Activated CD4-positive, alpha-beta T cell treated with anti-CD3 and anti-CD28 coated beads, Interleukin-2, amount 10 ng/mL, durations not matched to agents 7 days and 5 days (primary cell): ENCODE measurements at places on chromosomes 7 and 10.

DNA sequence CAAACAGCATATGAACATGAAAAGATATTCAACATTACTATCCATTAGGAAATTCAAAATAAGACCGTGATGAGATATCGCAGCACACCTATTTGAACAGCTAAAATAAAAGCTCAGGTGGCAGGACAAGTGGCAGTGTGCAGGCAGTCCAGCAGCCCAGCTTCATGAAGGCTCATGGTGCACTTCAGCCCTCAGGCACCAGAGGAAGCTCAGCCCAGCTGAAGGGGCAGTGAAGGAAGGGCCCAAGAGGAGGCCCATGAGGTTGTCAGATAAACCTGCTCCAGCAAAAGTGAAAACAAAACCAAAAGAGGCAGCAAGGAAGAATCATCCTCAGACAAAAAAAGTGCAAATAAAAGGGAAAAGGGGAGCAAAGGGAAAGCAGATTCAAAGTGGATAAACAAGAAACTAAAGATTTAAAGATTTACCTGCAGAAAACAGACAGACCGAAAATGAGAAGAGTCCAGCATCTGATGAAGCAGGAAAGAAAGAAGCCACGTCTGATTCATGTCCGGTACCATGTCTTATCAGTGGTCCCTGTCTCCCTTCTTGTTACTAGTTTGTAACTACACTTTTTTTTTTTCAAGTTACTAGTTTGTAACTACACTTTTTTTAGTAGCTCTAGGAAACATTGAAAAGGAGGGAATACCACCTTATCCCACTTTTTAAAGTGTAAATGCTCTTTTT lies 15.0 kb upstream of the FAM24B start:
- no peak for DNase-seq

GRCh38 chr10:6320320-6321010 lies 117.7 kb downstream of the PFKFB3 start:
- DNase-seq, result no peak

DNA sequence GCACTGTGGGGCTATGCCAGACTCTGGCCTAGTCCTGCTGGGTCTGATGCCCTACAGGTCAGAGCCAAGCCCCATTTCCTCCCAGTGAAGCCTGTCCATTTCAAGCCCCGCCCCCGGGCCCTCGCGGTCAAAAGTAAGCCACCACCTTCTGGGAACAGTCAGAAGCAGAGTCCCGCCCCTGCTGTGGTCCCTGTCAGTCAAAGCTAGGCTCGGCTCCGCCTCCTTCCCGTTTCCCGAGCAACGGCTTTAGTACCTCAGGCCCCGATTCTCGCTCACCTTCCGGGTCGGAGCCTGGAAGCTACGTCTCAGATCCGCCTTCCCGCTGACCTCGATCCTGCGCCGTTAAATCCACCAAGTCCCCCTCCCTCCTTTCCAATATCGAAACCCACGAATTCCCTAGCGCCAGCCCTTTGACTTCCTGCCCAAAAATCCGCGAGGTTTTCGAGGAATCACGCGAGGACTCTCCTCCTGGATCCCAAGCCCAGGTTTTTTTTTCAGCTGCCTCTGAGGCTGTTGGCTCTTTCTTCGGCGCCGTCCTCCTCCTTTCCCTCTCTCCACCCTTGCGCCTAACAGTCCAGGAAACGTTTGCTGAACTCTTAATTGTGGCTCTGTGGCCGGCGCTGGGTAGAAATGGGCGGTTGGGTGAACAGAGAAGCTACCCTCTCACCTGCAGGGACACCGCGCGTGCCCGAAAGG lies 11.8 kb downstream of the SFXN3 start:
- peak; percentile 89 for DNase-seq

- DNase-seq, result no peak
Measured at GRCh38 chr7:18145160-18145559, 117.5 kb upstream of the PRPS1L1 start.

DNA sequence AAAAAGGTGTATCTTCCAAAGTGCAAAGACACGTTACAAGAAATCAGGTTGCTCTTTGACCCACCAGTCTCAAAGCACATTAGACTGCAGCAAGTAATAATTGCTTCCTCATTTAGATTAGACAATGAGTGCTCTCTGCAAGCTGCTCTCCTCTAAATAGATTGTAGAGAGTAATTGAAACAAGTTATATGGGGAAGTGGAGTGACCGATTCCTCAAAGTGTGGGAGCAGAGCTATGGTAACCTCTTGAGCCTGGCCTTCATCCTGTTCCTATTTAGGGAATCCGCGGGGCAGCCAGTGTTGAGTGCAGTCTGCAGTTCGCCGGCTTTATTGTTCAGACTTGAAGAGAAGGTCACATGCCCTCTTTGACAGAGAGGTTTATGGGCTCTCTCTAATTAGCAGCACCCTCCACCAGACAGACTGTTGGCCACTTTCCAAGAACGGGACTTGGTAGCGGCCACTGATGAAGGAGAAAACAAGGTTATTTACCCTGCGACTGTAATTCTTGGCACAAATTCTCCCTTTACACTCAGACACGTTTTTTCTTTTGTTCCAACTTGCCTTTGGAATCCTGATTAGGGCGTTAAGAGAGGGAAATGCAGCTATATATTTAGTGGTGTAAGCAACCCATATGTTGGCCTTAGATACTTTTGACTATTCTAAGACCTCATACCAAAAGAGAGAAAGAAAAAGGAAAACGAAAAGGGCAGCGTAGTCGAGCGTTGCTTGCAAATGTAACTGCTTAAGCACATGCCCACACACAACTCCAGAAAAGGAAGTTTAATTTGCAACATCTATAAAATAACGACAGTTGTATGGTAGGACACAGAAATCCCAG lies 107.5 kb downstream of the REEP3 start:
- peak; percentile 9 for DNase-seq

GRCh38 chr10:100741378-100742075 lies 3.9 kb upstream of the PAX2 start:
- no peak for DNase-seq

- peak; percentile 53 for DNase-seq
Measured at GRCh38 chr10:69425511-69426298, 9.0 kb upstream of the TACR2 start.

- no peak for DNase-seq
Measured at GRCh38 chr10:3605882-3606281, 179.1 kb downstream of the KLF6 start.

- no peak for DNase-seq
Measured at GRCh38 chr7:113202284-113202683, 83.9 kb upstream of the SMIM30 start.

GRCh38 chr10:113503930-113504329 lies 48.9 kb upstream of the HABP2 start:
- no peak for DNase-seq

GRCh38 chr7:100093498-100093897 lies 4.7 kb downstream of the COPS6 start:
- DNase-seq, result no peak

GRCh38 chr10:4820804-4821401 lies 5.1 kb upstream of the AKR1E2 start:
- DNase-seq, result no peak

DNA sequence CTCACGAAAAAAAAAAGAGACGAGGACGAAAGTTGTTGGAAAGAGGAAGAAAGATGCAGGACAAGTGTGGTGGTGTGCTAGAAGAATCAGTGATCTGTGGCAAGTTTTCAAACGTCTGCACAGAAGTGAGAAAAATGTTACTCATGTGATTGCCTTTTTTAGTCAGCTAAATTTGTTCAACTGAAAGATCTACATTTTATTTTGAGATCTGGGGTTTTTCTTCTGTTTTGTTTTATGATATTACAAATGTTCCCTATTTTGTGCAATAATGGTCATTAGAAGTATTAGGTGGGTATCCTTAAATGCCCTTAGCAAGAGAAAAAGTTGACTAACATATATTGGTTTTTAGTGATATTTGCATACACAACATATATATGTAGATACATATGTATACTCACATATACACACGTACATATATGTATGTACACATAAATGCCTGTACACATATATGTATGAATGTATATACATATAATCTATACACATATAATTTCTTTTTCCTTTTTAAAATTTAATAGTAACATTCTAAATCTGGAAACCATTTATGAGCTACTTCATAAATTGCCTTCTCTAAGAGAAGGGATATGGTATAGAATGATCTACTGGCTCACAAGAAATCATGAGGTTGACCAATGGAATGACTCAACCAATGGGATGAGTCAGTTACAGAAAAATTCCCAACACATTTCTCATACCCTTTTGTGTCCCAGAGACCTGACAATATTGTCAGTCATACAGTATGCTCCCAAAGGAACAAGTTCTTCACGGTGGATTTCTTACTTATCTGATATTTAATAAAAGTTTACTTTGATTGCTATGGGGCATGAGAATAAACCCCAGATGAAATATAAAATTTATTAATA lies 38.4 kb downstream of the SLC39A12 start:
- no peak for DNase-seq

DNA sequence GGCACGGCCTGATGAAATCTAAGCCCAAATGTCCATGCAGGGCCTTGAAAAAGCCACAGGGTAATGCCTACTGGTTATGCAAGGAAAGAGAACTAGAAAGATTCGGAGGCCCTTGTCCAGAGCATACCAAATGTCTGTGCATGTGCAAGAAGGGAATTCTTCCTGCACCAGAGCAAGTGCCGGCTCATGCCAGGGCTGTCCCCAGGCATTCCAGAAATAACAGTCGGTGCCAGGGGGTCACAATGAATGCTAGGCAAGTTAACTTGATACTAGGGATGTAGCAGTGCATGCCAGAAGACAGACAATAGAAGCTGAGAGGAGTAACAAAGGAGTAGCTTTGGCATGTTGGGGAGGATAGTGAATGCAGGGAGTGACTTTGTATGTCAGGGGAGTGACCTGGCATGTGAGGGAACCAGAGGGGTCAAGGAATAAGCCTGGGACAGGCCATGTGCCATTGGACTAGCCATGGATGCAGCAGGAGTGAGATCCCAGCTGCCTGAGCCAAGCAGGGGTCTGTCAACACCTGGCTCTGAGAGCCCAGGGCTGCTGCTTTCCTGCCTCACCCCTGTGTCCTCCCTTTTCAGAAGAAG lies 119.5 kb upstream of the UNC5B start:
- no peak for DNase-seq

DNA sequence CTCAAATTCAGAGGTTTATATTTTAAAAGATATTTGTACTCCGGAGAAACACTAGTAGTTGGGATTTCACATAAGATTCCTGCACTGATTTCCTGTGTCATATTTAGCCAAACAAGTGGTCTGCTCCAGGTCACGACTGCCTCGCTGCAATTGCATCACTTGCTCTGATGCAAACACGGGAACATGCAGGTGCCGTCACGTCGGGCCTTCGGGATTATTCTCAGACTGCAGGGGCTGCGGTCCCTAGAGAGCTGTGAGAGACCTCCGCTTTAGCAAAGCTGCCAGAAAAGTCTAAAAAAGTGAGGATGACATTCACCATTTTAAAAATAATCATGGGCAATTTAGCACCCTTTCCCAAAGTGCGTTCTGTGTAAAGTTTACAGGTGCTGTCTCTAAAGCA lies 93.5 kb upstream of the DDC start:
- DNase-seq, result no peak

DNA sequence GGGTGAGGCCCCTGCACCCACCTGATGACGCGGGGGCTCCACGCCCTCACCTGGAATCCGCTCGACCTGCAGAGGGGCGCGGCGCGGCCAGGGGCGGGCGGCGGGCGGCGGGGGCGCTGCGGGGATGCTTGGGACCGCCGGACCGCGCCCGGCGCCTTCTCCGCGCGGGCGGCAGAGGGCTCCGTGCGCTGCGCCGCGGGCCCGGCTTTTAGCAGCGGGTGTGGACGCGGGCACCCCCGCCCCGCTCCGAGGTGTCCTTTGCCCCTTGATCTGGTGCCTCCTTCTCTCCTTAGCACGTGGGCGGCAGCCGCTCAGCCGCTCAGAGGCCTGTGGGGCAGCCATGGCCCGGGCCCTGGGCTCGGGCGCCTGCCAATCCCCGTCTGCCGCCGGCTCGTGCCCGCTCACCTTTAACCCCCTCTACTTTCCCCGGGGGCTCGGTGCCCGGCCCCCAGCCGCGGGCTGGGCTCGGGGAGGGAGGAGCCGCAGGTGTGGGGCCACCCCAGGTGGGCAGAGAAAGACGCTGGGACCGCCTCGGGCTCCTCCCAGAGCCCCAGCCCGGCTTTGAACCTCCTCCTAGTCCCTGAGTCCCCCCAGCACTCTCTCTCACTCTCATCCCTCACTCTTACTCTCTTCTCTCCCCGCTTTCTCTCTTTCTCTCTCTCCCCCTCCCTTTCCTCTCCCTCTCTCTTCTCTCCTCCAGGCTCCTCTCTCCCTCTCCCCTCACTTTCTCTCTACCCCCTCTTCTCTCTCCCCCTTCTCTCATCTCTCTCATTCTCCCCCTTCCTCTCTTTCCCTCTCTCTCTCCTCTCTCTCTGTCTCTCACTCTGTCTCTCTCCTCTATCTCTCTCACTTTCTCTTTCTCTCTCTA lies 19.7 kb upstream of the VPS37D start:
- no peak for DNase-seq

DNA sequence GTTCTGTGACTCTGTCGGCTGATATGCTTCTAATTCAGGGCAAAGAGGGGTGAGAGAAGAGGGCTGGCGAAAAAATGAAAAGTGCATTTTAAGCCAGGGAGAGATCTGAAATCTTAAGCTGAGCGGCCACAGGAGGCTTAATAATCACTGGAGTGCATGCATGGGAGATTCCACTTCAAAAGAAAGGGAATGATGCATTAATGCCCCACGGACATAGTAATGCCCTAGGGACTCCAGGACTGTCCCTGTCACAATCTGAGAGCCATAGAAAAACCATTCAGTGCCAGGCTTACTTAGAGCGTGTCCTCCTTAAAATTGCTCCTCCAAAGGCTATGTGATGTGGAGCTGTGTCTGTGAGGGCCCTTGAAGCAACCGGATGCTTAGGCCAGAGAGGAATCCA lies 75.1 kb downstream of the NHLRC2 start:
- DNase-seq, result no peak

- DNase-seq, result no peak
Measured at GRCh38 chr10:77286531-77287508, 350.8 kb downstream of the KCNMA1 start.

GRCh38 chr10:98694014-98694413 lies 247.3 kb upstream of the HPS1 start:
- no peak for DNase-seq

- peak; percentile 83 for DNase-seq
Measured at GRCh38 chr10:129035052-129035827, 431.8 kb upstream of the MGMT start.

GRCh38 chr7:34523226-34523918 lies 134.6 kb upstream of the NPSR1 start:
- DNase-seq, result no peak

GRCh38 chr10:34966040-34966439 lies 124.1 kb downstream of the CUL2 start:
- no peak for DNase-seq

GRCh38 chr7:744854-745430 lies 17.9 kb upstream of the PRKAR1B start:
- no peak for DNase-seq
